ENCODE measurements at places on chromosomes 3 and 15.

DNA sequence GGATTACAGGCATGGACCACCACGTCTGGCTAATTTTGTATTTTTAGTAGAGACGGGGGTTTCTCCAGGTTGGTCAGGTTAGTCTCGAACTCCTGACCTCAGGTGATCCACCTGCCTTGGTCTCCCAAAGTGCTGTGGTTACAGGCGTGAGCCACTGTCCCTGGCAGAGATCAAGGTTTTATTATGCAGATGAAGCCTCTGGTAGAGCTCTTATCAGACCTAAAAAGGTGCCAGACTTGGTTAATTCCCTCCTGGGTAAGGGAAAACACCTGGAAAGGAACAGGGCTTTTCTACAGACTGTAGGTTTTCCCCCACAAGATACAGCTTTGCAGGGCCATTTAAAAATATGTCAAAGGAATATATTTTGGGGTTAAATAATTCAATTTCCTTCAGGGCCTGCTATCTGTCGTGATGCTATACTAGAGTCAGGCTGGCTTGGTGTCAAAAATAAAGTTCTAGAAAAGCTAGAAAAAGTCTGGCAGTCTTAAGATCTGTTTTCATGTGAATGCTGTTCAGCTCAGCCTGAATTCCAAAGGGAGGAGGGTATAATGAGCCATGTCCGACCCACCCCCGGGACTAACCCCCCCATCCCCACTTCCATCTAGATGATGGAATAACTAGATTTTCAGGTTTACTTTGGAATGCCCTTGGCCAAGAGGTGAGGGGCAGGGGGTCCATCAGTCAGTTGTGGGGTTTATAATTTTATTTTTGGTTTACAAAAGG is 1.9 kb upstream of the BLOC1S6 start:
- H3K4me3 ChIP-seq = peak overlapping the region; percentile 100
- no peak overlapping the region for H3K27ac ChIP-seq
- no peaks in the 10 kb centered on the region for H3K36me3 ChIP-seq
- DNase-seq = no peak
- peaks cover 30% of the 10 kb centered on the region for H3K4me1 ChIP-seq
- H3K27me3 ChIP-seq = no peaks in the 10 kb centered on the region

GRCh38 chr15:33460166-33460805 is 149.5 kb downstream of the RYR3 start:
- H3K36me3 ChIP-seq = no peaks in the 10 kb centered on the region
- no peak for DNase-seq
- no peak overlapping the region for H3K27ac ChIP-seq
- peaks cover 8% of the 10 kb centered on the region for H3K4me1 ChIP-seq
- no peaks in the 10 kb centered on the region for H3K27me3 ChIP-seq

DNA sequence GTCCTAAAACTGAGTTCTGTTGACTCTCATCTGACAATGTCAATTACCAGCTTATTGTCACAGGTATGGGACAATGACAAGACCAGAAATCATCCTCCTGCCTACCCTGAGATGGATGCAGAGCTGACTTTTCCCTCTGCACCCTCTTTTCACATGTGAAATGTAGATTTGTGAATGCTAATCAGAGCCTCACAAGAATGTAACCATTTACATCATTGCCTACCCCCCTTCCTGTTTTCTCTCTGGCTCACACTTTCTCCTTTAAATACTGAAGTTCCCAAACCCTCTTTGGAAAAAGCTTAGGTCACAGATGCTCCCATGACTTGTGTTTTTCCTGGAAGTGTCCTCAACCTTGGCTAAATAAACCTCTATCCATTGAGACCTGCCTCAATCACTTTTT is 228.2 kb downstream of the MYRIP start:
- no peak overlapping the region for H3K27ac ChIP-seq
- H3K4me3 ChIP-seq = no peak overlapping the region
- H3K36me3 ChIP-seq = no peaks in the 10 kb centered on the region
- peaks cover 2% of the 10 kb centered on the region for H3K27me3 ChIP-seq
- H3K4me1 ChIP-seq = no peaks in the 10 kb centered on the region

- no peak overlapping the region for H3K4me3 ChIP-seq
- H3K36me3 ChIP-seq = peaks cover 7% of the 10 kb centered on the region
- H3K27ac ChIP-seq = no peak overlapping the region
- H3K4me1 ChIP-seq = peaks cover 22% of the 10 kb centered on the region
Measured at GRCh38 chr3:155641956-155642355, 102.9 kb downstream of the PLCH1 start.

DNA sequence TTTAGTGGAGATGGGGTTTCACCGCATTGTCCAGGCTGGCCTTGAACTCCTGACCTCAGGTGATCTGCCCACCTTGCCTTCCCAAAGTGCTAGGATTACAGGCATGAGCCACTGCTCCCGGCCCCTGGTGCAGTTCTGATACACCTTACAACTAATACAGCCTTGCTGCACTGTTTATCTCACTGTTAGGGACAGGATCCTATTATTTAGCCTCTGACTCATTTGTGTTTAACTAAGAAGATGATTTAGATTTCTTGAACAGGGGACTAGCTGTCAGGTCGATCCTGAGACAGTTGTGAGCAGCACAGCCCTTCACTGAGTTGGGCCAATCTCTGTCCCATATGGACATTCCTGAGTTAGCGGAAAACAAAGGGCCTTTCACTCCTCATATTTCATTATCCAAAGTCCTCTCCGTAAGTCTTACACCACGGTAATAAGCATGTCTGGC is 19.2 kb downstream of the GYG1 start:
- no peak overlapping the region for H3K4me3 ChIP-seq
- no peak for DNase-seq
- no peaks in the 10 kb centered on the region for H3K27me3 ChIP-seq
- peaks cover 31% of the 10 kb centered on the region for H3K36me3 ChIP-seq
- H3K27ac ChIP-seq = no peak overlapping the region

- H3K4me3 ChIP-seq = peak overlapping the region; percentile 77
- H3K4me1 ChIP-seq = peaks cover 44% of the 10 kb centered on the region
- peaks cover 3% of the 10 kb centered on the region for H3K27me3 ChIP-seq
- peak overlapping the region; percentile 35 for H3K27ac ChIP-seq
- H3K36me3 ChIP-seq = no peaks in the 10 kb centered on the region
- peak; percentile 53 for DNase-seq
Measured at GRCh38 chr3:50515565-50516439, 12.4 kb upstream of the CACNA2D2 start.
